ENCODE measurements at places on chromosomes 16 and 17.
A peak's percentile ranks its signal among the peaks of the same experiment; 100 is the strongest.

DNA sequence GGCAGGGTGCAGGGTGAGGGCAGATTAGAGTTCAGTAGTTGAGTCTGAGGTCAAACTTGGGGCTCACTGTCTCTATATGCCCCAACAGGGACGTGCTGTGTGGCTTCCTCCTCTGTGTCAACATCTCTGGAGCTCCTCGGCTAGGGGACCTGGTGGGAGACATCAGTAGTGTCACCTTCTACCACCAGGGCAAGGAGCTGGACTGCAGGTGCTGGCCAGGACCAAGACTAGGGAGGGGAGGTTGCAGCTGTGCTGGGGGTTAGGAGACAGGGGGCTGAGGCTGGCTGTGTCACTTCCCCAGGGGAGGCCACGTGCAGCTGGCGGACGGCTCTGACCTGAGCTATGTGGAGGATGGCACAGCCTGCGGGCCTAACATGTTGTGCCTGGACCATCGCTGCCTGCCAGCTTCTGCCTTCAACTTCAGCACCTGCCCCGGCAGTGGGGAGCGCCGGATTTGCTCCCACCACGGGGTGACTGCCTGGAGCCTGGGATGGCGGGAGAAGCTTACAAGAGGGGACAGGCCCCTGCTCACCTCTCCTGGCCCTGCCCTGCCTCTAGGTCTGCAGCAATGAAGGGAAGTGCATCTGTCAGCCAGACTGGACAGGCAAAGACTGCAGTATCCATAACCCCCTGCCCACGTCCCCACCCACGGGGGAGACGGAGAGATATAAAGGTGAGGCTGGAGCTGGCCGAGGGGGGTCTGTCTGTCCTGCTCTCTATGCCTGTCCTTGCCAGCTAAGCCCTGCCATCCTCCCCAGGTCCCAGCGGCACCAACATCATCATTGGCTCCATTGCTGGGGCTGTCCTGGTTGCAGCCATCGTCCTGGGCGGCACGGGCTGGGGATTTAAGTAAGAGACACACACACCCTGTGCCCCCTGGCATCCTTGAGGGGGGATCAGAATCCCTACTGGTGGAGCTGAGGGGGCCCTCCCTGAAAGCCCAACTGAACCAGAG is 18.9 kb downstream of the ADAM11 start:
- no peak for DNase-seq

DNA sequence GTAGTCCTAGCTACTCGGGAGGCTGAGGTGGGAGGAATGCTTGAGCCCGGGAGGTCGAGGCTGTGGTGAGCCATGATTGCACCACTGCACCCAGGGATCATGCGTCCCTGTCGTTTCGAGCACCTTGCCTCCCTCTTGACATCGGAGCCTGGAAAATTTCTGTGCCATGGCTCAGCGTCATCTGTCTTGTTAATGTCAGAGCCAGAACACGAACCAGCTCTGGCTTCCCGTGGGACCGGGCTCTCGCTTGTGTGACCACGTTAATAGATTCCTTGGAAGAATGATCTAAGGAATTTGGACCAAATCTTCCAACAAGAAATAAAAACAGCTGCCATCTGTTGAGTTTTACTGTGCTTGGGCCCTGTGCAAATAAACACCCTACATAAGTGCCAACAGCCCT is 117.7 kb downstream of the ABCC1 start:
- DNase-seq = no peak

GRCh38 chr17:45149037-45149668 is 878 bp downstream of the HEXIM1 start:
- peak; percentile 60 for DNase-seq

DNA sequence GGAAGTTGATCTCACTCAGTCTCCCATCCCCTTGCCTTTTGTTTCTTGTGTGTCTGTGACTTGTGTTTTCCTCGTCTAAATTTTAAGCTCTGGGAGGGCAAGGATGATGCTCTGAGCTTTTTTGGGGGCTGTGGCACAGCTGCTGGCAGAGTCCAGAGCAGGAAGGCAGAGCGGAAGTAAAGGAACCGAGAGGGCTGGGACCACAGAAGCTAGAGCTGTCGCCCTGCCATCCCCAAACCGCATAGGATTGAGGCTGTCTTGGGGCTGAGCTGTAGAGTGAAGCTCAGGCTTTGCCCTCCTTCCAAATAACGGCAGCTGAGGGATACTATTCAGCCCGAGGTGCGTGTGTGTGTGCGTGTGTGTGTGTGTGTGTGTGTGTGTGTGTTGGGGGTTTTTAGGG is 3.8 kb upstream of the DNAH2 start:
- no peak for DNase-seq

DNA sequence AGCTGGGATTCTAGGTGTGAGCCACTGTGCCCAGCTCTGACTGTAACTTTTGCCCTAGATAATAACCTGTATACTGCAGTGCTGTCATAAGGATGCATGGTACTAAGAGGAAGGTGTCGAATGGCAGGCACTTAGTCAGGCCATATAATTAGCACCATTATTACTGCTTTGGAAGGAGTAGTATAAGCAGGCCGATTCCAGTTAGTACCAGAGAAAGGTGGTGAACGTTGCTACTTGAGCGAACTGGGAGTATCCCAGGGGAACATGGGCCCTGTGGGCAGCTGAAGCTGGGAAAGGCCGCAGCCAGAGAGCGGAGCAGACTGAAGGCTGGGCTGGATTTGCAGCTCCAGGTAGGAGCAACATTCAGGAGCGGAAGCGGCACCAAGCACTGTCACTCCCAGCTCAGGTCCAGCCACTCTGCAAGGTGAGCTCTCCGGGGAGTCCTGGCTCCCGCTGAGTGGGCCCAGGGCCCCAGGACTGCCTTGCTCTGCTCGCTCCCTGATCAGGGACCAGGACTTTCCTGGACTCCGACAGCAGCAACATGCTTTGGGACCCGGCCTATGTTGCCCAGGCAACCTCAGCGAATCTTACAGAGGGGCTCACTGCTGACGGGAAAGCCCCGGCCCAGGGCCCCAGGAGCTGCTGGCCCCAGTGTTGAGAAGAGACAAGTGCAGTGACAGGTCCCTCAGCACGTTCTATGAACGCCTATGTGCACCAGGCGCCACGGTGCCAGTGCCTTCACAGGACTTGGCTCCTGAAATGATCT is 28.6 kb downstream of the C16orf74 start:
- DNase-seq = no peak

DNA sequence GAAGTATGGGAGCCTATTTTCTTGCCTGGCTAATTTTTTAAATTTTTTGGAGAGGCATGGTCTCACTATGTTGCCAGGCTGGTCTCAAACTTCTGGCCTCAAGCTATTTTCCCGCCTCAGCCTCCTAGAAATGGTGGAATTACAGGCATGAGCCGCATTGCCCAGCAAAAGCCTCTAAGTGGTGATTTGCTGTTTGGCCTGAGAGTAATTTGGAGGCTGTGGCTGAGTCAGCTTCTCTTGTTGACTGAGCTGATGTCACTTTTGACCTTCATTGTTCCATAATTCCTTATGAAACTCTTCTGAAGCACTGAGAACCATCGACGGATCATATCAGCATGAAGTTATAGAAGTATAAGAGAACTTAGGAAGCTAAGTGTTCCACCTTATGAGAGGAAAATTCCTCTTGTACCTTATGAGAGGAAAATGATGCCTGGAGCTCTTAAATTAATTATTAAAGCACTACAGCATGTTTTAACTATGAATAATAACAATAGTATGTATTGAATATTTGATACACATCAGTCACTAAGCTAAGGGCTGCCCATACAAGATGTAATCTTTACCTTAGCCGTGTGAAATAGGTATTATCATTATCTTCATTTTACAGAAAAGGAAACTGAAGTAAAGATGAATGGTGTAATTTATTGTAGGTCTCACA is 220.8 kb upstream of the MON1B start:
- no peak for DNase-seq

- DNase-seq = no peak
Observed at GRCh38 chr16:78220571-78220970, 121.1 kb downstream of the WWOX start.

GRCh38 chr16:50305441-50306061 is 39.2 kb downstream of the ADCY7 start:
- DNase-seq = no peak

GRCh38 chr16:49201118-49201517 is 80.5 kb downstream of the CBLN1 start:
- DNase-seq = no peak

- no peak for DNase-seq
Observed at GRCh38 chr17:39782481-39782880, 44.7 kb downstream of the GRB7 start.

DNA sequence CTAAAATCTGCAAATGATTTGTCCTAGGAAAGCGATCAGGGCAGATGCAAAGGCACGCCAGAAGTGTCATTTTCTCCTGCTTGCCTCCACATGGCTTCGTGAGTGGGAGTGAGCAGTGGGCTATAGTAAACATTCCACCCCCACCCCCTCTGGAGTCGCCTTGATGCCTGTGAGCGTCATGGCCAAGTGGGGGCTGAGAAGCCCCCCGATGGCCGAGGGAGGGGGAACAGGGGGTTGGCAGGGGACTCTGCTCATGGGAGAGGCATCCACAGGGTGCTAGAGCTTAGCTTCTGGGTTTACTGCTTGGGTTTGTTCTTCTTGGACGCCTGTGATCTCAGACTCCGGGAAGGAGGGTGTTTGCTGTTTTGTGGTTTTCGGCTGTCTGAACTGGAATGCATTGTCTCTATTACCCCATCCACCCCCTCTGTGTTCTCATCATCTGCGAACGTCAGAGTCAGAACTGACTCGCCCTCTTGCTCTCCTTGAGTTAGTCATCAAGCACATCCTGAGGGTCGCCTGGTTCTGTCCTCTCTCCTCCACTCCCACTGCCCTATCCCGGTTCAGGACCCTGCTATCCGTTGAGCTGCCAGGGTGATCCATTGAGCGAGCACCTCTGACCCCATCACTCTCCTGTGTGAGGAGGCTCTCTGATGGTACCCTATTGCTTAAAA is 15.4 kb downstream of the TNS4 start:
- DNase-seq = peak; percentile 46

DNA sequence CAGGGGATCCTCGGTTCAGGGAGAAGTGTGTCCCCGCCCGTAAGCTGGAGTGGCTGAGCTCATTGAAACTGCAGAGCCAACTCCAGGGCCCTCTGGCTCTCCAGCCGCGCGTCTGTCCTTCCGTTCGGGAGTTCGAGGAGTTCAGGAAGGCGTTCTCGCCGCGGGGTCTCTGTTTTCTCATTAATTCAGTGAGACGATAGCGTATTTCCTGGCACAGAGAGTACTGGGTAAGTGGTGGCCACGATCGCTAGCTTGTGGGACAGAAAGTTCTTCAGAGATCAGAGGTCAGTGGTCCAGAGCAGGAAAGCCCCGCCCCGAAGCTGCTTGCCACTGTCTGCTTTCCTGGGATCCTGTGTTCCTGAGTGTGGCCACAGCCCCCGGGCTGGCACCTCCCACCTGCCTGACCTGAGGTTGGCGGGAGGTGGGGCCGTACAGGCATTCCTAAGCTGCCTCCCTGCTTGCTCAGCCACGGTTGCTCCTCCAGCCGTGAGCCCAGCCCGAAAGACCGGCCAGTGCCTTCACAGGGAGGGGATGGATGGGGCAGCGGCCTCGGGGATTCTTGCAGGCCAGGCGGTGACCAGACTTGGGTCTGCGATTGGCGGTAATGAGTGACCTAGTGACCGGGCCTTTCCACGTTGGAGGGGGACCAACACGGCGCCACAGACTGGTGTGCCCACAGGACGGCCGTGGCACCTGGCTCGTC is 8.9 kb downstream of the BAIAP2 start:
- DNase-seq = peak; percentile 91

- no peak for DNase-seq
Observed at GRCh38 chr17:44188576-44189403, 2.0 kb downstream of the TMUB2 start.

- DNase-seq = no peak
Observed at GRCh38 chr16:88458039-88458772, 5.1 kb downstream of the ZFPM1 start.

DNA sequence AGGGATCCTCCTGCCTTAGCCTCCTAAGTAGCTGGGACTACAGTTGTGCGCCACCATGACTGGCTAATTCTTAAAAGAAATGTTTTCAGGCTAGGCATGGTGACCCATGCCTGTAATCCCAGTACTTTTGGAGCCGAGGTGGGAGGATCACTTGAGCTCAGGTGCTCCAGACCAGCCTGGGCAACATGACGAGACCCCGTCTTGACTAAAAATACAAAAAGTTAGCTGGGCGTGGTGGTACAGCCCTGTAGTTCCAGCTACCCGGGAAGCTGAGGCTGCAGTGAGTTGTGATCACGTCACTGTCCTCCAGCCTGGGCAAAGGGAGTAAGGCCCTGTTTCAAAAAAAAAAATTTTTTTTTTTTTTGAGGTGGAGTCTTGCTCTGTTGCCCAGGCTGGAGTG is 173.1 kb downstream of the SEC14L1 start:
- DNase-seq = no peak

- no peak for DNase-seq
Observed at GRCh38 chr16:19604911-19605310, 49.4 kb downstream of the VPS35L start.

DNA sequence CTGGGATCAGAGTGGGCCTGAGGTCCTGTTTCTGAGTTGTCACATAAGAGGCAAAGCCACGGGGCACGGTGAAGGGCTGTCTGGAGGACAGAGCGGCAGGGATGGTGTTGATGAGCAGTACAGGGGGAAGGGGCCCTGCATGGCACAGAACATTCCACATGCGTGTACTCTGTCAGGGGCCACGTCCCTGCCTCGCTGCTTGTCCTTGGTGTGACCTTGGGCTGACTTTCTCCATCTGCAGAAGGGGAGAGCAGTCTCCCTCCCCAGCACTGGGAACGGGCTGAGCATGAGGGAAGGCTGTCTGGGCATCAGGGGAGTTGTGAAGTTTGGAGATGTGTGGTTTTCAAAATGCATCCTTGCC is 71.5 kb upstream of the GSE1 start:
- no peak for DNase-seq

- DNase-seq = no peak
Observed at GRCh38 chr17:11624976-11625375, 26.7 kb downstream of the DNAH9 start.

DNA sequence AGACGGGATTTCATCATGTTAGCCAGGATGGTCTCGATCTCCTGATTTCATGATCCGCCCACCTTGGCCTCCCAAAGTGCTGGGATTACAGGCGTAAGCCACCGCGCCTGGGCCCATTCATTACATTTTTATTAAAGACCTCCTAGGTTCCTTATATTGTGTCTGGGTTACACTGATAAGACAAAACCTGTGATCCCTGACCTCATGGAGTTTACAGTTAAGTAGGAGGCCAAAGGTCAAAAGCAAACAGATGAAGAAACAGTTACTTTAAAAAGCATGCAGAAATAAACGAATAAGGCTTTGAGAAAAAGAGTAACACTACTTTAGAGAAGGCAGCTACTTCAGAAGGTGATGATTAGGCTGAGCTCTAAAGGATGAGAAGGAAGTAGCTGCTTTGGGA is 14.9 kb upstream of the HLF start:
- DNase-seq = no peak

DNA sequence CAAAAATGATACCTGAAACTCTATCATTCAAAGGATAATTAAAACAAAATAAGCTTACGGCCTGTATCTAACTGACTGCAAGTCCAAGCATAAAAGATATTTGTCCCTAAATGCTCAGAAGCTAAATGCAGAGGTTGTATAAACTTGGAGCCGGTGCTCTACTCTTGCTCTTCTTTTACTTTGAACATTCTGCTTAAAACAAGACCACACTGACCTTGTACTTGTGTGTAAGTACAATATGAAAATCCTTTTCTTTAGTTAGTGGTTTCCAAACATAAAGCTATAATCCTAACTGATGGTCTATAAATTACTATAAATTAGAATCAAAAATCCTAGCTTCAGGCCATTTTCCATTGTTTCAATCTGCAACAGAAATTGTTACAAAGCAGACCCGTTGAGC is 74.6 kb downstream of the SPAG9 start:
- no peak for DNase-seq

GRCh38 chr17:83008186-83008510 is 71.3 kb upstream of the METRNL start:
- DNase-seq = no peak

- no peak for DNase-seq
Observed at GRCh38 chr17:72259922-72260321, 139.1 kb downstream of the SOX9 start.
